ENCODE measurements at places on chromosomes 1 and 21.

DNA sequence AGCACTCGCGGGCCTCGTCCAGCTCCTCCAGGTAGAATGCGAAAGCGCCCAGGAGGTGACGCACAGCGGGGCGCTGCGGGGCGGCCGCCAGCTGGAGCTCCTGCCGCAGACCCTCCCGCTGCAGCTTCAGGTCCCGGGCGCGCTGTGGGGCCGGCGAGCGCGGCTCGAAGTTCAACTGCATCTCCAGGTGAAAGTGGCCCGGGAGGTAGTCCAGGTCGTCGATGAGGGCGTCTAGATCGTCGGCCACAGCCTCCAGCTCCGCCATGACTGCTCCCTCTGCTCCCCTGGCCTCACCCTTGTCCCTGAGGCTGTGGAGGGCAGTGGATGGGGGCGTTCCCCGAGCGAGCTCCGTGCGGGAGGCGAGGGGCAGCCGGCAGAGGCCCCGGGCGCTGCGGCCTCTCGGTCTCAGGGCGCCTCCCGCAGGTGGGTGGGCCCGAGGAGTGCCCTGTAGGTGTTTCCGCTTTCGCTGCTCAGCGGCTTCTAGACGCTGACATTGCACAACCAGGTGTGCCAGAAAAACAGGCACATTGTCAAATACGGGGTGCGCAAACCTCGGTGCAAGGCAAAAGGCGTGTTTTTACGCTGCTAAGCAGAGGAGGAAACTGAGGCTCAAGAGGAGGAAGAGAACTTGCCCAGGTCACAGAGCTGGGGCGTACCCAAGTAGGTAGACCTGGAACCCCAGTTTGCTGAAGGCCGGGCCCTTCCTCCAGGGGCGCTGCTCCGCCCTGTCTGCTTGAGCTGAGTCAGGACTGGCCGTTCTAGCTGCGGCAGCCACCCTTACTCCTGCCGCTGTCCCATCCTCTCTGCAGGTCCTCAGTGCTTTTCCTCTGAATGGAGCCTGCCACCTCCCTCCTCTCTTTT is at the start of gene TTC22:
Gene TTC22, minus strand, starts transcription at position 425 of the 861 bp plus-strand sequence. Its CDS starts 160 bp downstream, at position 265.
- no peak for DNase-seq

DNA sequence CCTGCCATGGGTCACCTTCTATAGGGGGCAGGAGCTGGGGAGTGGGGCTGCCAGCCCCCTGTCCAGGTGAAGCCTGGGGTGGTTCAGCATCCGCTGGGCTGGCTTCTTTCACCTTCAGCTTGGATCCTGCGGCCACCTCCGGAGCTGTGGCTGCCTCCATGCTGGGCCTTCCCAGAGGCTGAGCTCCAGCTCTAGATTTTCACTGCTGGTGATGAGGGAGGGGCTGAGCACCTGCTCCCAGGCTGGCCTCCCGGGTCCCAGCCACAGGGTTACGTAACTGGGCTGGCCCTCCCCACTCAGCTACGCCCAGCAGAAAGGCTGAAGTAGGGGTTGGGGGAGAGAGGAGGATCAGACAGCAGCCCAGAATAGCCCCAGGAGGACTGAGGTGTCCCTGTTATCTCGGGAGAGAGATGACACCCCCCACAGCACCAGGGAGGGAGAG is at the start of gene MYBPHL:
Gene MYBPHL, minus strand, starts transcription at position 180 of the 442 bp plus-strand sequence. Its CDS starts 20 bp downstream, at position 160.
- DNase-seq = no peak

DNA sequence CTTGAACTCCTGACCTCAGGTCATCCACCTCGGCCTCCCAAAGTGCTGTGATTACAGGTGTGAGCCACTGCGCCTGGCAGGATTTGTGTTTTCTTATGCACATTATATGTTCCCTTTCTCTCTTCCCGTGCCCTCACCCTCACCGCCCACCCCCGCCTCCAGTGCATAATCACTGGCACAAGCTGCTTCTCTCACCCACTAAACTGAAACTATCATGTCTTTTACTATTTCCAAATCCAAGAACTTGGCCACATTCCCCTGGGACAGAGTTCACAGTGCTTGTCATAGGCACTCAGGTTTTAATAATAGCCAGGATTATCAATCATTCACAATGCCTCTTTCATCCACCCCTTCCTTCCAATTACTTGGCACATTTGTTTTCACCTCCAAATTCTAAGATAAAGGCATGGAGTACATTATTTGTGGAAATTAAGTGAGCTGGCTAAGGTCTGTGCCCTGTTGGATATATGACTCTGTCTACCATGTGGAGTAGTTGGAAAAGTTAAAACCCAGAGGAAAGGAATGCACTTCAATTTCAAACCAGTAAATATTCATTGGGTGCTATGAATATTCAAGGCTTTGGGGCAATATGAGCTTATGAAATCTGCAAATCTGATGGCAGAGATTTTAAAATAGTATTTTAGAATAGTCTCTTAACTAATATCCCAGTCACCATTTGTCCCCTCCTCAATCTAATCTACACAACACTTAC is 17.6 kb upstream of the MAPKAPK2 start:
- no peak for DNase-seq

GRCh38 chr1:220884109-220884980 is 5.1 kb downstream of the HLX start:
- no peak for DNase-seq

GRCh38 chr1:17562375-17562774 is 22.9 kb downstream of the ARHGEF10L start:
- DNase-seq = no peak

DNA sequence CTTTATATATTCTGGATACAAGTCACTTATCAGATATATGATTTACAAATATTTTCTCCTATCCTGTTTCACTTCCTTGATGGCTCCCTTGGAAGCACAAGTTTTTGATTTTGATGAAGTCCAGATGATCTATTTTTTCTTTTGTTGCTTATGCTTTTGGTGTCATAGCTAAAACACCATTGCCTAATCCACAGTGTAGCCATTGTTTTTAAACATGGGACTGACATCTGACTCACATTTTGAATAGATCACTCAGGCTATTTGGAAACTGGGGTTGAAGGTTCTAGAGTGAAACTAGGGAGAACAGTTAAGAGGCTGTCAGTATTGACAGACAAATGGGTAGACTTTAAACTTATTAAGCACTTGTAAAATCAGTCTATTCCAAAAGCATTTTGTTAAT is 16.6 kb downstream of the AK4 start:
- DNase-seq = no peak

GRCh38 chr1:31135973-31136600 is 70.6 kb upstream of the PUM1 start:
- DNase-seq = no peak

GRCh38 chr1:6263716-6264115 is 2.8 kb upstream of the GPR153 start:
- no peak for DNase-seq

- no peak for DNase-seq
Measured at GRCh38 chr1:198151688-198152087, 5.1 kb upstream of the NEK7 start.

DNA sequence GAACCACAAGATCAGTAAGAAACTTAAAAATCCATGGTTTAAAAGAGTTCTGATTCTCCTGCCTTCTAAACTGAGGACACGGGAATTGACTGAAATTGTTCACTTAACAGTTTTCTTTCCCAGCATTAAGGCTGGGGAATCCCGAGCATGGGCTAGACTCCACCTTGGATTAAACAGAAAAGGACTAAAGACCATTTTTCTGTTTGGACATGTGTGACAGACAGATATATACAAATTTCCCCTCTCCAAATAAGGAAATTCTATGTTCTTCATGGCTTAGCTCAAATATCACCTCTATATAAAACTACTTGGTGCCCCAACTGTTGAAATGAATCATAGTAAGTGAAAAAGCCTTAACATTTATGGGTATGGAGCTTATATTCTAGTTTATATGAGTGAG is 85.0 kb downstream of the UROD start:
- DNase-seq = no peak

DNA sequence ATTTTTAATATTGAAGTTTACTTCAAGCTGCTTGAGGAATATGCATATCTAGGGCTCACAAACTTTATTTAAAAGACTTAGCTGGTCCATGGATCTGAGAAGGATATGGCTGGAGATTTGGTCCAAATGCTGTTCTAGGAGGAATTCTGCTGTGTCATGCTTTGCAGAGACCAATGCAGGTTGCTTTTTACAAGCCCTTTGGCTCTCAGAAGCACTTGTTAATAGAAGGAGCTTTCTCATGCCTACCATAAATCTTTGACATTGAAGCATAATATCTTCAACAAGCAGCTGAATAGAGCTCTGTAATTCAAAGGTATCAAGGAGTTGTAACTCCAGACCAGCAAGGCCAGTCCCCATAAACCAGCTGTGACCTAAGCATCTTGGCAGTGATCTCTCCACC is 299.1 kb downstream of the HHAT start:
- DNase-seq = no peak

DNA sequence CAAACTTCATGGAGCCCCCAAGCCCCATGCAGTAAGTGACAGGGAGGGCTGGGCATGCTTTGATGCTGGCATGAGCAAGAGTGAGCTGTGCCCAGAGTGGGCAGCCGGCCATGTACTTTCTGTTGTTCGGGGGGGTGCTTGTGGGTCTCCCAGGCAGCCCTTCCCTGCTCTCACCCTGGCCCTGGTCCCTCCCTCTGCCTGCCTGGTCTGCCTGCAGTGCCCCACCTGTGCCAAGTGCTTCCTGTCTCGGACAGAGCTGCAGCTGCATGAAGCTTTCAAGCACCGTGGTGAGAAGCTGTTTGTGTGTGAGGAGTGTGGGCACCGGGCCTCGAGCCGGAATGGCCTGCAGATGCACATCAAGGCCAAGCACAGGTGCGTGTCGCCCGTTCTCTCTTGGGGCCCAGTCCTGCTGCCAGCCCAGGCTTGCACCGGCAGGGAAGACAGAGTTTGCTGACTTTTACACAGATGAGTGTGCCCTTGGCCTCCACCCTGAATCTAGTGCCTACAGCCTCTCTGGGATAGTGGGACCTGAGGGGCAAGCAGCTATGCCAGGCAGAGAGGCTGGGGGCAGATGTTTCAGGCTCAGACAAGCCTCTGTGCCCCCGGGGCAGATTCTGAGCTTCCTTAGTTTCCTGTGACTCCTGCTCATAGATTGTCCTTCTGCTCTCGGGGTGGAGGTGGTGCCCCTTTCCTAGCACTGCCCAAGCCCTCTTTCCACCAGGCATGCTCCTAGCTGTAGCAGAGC is 7.6 kb downstream of the ZBTB48 start:
- DNase-seq = no peak

- no peak for DNase-seq
Measured at GRCh38 chr1:61387829-61388228, 305.5 kb downstream of the NFIA start.

GRCh38 chr1:78913950-78914349 is 92.6 kb downstream of the ADGRL4 start:
- no peak for DNase-seq

- no peak for DNase-seq
Measured at GRCh38 chr1:112687785-112688496, 13.5 kb downstream of the MOV10 start.

GRCh38 chr1:178530037-178530402 is 17.1 kb downstream of the TEX35 start:
- DNase-seq = no peak

DNA sequence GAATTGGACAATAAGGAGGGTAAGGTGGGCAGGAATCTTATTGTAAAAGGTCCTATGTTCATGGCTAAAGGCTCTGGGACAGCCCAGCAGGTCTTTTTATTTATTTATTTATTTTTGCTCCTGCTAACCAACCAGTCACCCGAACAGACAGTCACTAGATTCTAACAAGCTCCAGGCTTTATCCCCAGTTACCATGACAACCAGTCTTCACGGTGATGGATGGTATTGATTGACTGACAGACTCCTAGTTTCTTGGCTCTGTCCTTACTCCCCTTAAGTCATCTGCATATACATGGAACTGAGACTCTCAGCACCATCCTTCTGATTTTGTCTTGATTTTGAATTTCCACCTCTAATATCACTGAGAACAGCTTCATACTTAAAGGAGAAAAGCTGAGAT is 44.3 kb downstream of the C8A start:
- no peak for DNase-seq

DNA sequence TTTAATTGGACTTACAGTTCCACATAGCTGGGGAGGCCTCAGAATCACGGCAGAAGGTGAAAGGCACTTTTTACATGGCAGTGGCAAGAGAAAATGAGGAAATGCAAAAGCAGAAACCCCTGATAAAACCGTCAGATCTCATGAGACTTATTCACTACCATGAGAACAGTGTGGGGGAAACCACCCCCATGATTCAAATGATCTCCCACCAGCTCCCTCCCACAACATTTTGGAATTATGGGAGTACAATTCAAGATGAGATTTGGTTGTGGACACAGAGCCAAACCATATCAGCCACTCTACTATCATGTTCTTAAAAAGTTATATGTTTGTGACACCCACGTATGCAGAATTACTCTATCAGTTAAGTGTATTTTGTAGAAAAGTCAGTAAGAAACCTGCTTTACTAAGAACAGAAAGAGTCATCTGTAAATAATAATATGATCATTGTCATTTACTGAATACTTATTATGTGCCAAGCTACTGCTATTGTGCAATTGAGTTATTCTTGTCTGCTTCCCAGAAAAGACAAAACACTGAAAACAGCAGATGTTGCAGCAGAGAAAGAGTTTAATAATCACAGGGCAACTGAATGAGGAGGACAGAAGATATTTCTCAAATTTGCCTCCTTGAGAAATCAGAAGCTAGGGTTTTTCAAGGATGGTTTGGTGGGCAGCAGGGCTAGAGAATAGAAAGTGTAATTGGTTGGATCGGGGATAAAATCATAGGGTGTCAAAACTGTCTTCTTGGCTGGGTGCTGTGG is 207.7 kb upstream of the FGGY start:
- no peak for DNase-seq

- DNase-seq = no peak
Measured at GRCh38 chr1:226980565-226981385, 40.7 kb downstream of the COQ8A start.

DNA sequence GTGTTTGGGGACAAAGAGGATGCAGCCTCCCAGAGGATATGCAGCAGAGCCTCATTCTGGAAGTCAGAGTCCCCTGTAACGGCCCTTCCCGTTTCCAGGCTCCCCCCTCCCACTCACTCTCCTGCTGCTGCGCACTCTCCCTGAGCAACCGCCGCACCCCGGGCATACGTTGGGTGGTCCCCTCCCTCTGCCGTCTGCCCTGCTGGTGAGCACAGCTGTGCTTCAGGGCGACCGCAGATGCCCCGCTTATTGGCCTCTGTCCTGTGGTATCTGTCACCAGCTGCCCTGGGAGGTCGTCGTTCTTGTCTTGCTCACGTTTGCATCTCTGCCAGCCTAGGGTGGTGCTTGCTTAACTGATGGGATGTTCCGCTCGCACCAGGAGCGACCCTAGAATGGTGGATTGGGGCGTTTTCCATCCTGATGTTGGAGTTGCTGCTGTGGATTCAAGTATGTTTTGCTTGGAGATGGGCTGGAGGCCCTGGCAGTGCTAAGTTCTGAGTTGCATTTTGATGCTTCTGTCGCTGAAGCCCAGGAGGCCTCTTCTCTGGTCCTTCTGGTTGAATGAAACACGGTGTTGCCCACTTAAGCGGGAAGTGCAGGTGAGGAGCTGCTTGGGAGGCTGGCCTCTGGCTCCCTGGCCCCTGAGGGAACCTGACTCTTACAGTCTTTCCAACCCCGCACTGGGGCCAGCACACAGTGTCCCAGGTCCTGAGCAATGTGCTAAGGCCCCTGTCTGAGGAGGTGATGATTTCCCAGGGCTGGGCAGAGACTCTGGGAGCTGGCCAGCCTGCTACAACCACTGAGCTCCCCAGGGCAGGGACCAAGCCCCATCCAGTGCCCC is 3.2 kb downstream of the TMEM201 start:
- DNase-seq = no peak

GRCh38 chr1:90384193-90384592 is 332.9 kb downstream of the BARHL2 start:
- DNase-seq = no peak

GRCh38 chr1:30466026-30466425 is 257.4 kb downstream of the MATN1 start:
- no peak for DNase-seq
